Stimulated activated CD4-positive, alpha-beta T cell treated with anti-CD3 and anti-CD28 coated beads, TNF-alpha, amount 100 ng/mL, for 1 hour (primary cell): ENCODE measurements at places on chromosomes 5 and 9.

- DNase-seq, result no peak
Measured at GRCh38 chr5:33806738-33807442, 84.9 kb downstream of the ADAMTS12 start.

DNA sequence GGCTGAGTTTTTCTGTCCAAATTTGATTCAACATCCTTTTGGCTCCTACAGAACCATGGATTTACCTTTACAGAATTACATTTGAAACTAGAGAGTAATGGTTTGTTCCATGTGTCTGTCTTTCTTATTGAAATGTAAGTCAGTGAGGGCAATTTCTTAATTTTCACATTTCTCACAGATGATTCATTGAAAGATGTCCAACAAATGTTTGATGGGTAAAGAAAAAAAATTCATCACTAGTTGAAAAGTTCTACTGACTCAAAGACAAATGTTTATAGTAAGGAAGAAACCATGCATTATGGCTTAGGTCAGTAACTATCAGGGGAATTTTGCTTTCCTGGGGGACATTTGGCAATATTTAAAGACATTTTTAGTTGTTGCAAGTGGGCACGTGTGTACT is 131.6 kb upstream of the TRPM3 start:
- no peak for DNase-seq

GRCh38 chr5:111999286-111999685 is 242.3 kb upstream of the NREP start:
- DNase-seq, result no peak

- no peak for DNase-seq
Measured at GRCh38 chr5:14231156-14231555, 88.0 kb downstream of the TRIO start.

GRCh38 chr9:86695910-86696424 is 251.3 kb downstream of the GAS1 start:
- no peak for DNase-seq

- no peak for DNase-seq
Measured at GRCh38 chr5:72558383-72558782, 51.2 kb upstream of the ZNF366 start.

DNA sequence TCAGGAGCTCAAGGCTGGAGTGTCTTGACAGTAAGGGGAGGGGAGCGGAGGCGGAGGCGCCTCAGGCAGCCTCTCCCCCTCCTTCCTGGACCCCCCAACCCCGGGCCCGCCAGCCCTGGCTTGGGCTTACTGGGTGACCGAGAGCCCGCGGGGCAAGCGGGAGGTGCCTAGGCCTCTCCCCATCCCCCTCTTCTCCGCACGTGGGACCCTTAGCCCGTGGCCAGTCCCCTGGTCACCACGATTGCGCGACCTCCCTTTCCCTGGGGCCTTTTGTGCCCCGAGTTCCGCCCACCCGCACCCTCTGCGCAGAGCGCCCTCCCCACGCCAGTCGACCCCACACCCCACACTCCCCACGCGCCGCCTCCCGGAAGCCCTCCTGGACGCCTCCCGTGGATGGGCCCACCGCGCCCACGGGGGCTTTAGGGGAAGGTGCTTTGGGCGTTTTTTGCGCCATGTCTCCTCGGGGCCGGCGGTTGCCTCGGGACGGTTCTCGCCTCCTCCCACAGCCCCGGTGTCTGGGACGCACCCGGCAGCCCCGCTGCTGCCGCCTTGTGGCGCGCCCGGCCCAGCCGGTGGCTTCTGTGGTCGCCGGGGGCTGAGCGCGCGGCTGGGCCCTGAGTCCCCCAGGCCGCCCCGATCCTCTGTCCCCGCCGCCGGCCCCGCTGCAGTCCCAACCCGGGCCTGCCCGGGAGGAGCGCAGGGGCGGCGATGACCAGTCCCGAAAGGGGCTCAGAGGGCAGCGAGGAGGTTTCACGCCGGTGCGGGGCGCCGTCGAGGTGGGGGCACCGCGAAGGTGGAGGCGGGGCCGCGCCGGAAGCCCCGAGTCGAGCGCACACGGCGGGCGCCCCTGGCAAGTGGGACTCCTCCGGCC is 3.2 kb downstream of the TOR4A start:
- no peak for DNase-seq
